Ammon's horn (tissue), 1 donor: ENCODE measurements at places on chromosomes 13 and 19.

- no peak for DNase-seq
Measured at GRCh38 chr13:51660813-51661212, 76.6 kb downstream of the WDFY2 start.

GRCh38 chr13:78820541-78820940 is 161.6 kb upstream of the OBI1 start:
- DNase-seq, result no peak

GRCh38 chr13:112857914-112858490 is 111.0 kb upstream of the MCF2L start:
- no peak for DNase-seq

GRCh38 chr13:45626731-45627374 is 11.3 kb upstream of the ERICH6B start:
- no peak for DNase-seq

GRCh38 chr13:62085337-62086229 is 669.9 kb upstream of the PCDH20 start:
- DNase-seq, result no peak

GRCh38 chr13:62747152-62747551 is 1331.5 kb upstream of the PCDH20 start:
- DNase-seq, result no peak

DNA sequence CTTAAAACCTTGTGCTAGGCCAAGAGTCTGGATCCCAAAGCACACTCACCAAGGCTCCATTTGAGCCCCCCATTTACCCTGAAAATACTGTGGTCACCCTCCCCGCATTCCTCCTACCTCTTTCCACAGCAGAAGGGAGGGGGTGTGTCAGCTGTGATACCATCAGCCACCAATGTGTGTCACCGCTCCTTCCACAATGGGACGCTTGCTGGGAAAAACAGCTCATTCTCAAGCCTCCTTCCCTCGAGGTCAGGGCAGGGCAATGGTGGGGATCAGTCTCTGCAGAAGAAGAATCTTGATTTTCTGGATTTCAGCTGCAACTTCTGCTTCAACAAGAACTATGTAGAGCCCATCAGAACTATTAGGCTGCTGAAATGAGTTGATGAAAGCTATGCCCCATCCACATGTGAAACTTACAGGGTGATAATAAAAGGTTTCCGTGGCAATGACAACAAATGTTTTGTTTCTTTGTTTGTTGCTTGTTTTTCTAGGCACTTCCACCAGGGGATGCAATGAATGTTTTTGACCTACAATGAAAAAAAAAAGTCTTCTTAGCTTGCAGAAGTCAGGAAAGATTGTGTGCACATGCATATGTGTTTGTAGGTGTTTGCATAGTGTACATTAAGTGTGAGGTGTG is 26.4 kb upstream of the ZNF507 start:
- peak; percentile 63 for DNase-seq

DNA sequence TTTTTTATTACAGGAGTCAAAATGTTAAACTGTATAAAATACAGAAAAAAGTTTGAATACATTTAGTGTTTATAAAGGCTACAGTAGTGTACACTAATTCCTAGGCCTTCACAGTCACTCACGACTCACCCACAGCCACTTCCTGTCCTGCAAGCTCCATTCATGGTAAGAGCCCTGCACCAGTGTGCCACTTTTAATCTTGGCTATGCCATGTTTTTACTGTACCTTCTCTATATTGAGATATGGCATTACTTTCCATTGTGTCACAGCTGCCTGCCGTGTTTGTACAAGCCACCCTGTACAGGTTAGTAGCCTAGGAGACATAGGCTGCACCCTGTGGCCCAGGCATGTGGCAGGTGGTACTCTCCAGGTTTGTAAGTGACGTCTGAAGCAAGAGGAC is 32.1 kb downstream of the C1QTNF9 start:
- no peak for DNase-seq
